ENCODE measurements at places on chromosomes 3 and 15.
A peak's percentile ranks its signal among the peaks of the same experiment; 100 is the strongest.

GRCh38 chr15:60301024-60301423 lies 96.8 kb downstream of the ANXA2 start:
- H3K4me1 ChIP-seq = no peaks in the 10 kb centered on the region
- H3K27ac ChIP-seq = no peak overlapping the region
- no peak for DNase-seq
- no peaks in the 10 kb centered on the region for H3K27me3 ChIP-seq
- no peaks in the 10 kb centered on the region for H3K36me3 ChIP-seq
- no peak overlapping the region for H3K4me3 ChIP-seq

GRCh38 chr3:54826251-54826691 lies 101.6 kb downstream of the LRTM1 start:
- H3K4me1 ChIP-seq = no peaks in the 10 kb centered on the region
- no peak overlapping the region for H3K27ac ChIP-seq
- H3K36me3 ChIP-seq = no peaks in the 10 kb centered on the region
- no peaks in the 10 kb centered on the region for H3K27me3 ChIP-seq
- DNase-seq = no peak

DNA sequence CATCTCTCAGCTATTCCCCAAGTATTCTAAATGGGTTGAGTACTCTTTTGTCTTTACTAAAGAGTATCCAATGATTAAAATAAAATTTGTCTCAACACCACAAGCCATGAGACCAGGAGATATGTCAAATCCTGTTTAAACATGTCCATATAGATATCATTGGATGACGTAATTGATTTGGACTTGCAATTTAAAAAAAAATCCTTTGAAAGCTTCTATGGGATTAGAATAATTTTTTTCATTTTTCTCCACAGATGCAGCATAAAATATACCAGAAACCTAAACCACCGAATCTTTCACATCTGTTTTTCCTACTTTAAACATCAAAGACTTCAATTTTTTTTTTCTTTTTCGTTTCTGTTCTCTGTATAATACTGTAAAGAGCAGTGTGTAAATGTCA lies 1022.3 kb downstream of the EPHA3 start:
- no peaks in the 10 kb centered on the region for H3K36me3 ChIP-seq
- no peak overlapping the region for H3K27ac ChIP-seq
- no peaks in the 10 kb centered on the region for H3K27me3 ChIP-seq

DNA sequence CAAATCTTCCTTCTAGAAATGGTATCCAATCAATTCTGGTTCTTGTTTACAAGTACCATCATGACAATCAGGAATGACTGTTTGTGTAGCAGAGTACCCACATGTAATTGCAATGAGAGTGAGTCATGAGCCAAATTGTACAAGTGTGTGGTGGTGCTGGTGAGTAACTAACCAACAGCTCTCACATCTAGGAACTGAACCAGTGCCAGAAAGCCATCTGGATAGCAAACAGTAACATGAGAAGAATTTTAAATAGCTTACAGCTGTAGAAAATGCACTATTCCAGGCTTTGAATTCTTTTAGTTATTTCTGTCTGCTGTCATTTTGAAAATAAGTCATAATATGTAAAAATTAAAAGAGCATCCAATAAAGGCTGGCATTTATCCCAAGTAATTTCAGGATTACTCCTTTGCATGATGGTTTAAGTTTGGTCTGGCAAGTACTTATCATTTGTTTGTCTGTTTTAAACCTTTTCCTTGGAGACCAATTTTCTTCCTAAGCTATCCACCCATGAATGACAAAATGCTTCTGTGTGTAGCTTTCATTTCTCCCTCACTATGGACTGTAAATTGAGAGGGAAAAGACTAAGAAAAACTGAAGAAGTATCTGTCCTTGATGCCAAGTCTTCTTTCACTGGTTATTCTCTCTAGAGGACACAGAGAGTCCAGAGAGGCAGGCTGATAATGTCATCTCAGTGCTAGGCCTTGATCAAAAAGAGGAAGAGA lies 60.0 kb downstream of the PIK3CB start:
- H3K27me3 ChIP-seq = no peaks in the 10 kb centered on the region
- H3K4me1 ChIP-seq = peaks cover 3% of the 10 kb centered on the region
- no peak overlapping the region for H3K27ac ChIP-seq
- peak; percentile 75 for DNase-seq
- H3K36me3 ChIP-seq = no peaks in the 10 kb centered on the region

DNA sequence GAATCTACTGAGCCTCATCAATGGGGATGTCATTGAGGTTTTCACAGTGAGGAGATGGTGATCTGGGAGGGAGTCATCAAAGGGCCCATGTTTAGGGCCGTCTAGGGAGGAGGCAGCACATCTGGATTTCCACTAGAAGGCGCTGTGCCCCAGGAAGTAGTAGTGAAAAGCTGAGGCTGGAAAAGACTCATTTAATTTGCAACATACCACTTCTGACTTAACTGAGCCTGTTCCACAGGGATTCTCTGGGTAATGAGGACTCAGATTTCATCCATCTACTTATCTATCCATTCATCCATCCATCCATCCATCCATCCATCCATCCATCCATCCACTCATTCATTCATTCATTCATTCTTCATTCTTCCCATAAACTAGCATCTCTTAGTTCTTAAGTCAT lies 17.4 kb upstream of the SHF start:
- no peaks in the 10 kb centered on the region for H3K4me1 ChIP-seq
- H3K27ac ChIP-seq = no peak overlapping the region
- peak; percentile 36 for DNase-seq

All from ovary (tissue), 10 donors.